ENCODE measurements at places on chromosomes 3 and 15.
A peak's percentile ranks its signal among the peaks of the same experiment; 100 is the strongest.

DNA sequence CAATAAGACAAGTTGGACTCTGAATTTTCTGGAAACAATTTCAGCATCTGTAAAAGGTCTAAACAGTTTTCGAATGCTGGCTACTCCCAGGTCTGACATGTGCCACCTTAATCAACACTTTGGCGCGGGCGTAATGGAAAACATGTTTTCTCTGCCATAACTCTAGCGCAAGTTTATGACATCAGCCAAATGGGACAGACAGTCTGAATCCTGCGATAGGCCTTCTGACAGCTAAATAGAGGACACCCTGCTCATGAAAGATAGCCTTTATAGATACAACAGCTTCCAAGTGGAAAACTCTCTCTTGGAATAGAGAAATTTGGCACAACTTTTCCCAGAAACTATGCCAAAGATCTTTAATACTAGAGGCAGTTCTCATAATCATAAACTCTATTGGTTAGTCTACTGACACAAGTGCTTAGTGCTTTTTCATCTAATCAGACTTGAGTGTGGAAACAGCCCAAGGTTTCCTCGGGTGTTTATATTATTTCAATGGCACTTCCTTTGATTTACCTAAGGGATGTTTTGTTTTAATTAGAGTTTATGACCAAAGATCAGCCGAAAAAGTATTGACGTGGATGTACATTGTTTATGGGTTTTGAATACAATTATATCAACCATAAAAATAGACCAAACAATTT, 120.1 kb upstream of the DPH6 start:
- no peaks in the 10 kb centered on the region for H3K27me3 ChIP-seq
- no peak for DNase-seq
- peak overlapping the region; percentile 55 for H3K27ac ChIP-seq

DNA sequence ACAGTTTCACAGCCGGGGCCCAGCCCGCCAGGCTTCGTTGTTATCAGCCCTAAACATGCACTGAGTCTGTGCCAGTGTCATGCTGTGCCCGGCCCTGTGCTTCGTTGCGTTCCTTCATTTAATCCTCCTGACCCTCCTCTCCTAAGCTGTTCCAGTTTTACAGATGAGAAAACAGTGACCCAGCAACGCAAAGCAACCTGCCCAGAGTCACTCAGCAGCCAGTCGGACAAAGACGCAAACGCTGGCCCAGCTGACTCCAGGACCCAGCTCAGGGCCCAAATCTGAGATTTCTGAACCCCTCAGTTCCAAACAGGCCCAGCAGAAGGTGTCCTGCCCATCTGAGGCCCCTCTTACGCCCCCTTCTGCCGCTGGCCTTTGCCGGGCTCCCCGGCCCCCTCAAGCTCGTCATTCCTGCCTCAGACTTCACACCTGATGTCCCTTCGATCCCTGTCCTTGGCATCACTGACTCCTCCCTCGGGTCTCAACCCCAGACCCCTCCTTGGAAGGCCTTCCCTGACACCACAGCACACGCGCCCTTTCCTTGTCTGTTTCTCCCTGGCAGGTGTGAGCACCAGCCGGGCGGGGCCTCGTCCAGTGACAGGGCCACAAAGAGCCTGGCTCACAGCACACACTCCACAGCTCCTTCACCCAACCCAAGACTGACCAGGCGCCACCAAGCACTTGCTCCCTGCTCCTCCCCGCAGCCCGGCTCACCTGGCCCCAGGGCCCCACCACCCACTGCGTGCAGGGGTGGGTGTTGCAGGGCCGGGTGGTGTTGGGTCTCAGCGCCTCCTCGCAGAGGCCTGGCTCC, 48.1 kb downstream of the ADAMTS7 start:
- H3K36me3 ChIP-seq = no peaks in the 10 kb centered on the region
- H3K4me1 ChIP-seq = peaks cover 17% of the 10 kb centered on the region
- no peaks in the 10 kb centered on the region for H3K27me3 ChIP-seq
- DNase-seq = no peak
- no peak overlapping the region for H3K27ac ChIP-seq

DNA sequence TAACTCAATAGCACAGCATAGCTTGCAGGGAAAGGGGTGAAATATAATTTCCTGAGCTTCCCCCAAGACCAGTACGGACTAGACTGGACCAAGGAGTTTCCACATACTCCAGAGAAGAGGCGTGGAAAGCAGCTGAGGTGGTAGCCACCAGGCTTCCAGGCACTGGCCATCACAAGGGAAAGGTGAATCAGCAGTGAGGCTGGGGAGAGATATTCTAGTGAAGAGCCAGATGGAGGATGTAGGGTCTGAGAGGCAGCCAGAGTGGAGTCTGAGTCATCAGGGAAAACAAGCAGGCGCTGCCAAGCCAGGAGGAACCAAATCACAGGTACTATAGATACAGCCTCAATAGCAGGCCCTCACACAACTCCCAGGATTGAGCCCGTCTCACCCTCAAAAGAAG, 9.6 kb upstream of the RASA2 start:
- no peak overlapping the region for H3K4me3 ChIP-seq
- H3K4me1 ChIP-seq = no peaks in the 10 kb centered on the region
- H3K27ac ChIP-seq = no peak overlapping the region
- no peaks in the 10 kb centered on the region for H3K36me3 ChIP-seq
- no peak for DNase-seq

DNA sequence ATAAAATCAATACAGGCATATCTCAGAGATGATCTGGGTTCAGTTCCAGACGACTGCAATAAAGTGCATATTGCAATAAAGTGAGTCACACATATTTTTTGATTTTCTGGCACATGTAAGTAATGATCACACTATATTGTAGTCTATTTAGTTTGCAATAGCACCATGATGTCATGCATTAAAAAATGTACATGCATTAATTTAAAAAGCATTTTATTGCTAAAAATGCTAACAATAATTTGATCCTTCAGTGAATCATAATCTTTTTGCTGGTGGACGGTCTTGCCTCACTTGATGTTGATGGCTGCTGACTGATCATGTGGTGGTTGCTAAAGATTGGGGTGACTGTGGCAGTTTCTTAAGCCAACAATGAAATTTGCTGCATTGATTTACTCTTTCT, 511.1 kb downstream of the OTOL1 start:
- H3K4me3 ChIP-seq = no peak overlapping the region
- no peaks in the 10 kb centered on the region for H3K36me3 ChIP-seq
- DNase-seq = no peak
- no peaks in the 10 kb centered on the region for H3K27me3 ChIP-seq
- H3K27ac ChIP-seq = no peak overlapping the region

GRCh38 chr15:23983500-23984259, 296.6 kb upstream of the NDN start:
- no peak overlapping the region for H3K27ac ChIP-seq
- no peaks in the 10 kb centered on the region for H3K4me1 ChIP-seq
- DNase-seq = no peak
- no peaks in the 10 kb centered on the region for H3K36me3 ChIP-seq
- no peaks in the 10 kb centered on the region for H3K27me3 ChIP-seq

- peaks cover 66% of the 10 kb centered on the region for H3K4me1 ChIP-seq
- no peak overlapping the region for H3K4me3 ChIP-seq
- peaks cover 9% of the 10 kb centered on the region for H3K36me3 ChIP-seq
- DNase-seq = no peak
- H3K27me3 ChIP-seq = no peaks in the 10 kb centered on the region
- peak overlapping the region; percentile 67 for H3K27ac ChIP-seq
Measured at GRCh38 chr3:66441129-66441528, 59.7 kb downstream of the LRIG1 start.

DNA sequence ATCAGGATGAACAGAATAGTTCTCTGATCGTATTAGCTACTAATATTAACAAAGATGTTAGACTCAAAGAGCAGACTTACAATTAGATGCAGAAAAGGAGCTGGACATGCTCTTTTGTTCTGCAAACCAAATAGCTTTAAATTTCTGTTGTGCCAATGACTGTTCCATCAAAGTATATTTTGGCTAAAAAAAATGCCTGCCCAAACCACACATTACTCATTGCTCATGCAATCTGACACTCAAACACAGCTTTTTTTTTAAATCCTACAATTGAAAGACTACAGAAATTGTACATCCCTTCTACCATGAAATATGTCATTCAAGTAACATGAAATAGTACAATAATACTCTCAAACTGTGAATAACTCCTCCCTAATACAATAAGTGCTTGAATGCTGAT, 48.6 kb downstream of the SHOX2 start:
- no peak overlapping the region for H3K4me3 ChIP-seq
- no peak for DNase-seq
- H3K27ac ChIP-seq = no peak overlapping the region
- no peaks in the 10 kb centered on the region for H3K4me1 ChIP-seq
- no peaks in the 10 kb centered on the region for H3K36me3 ChIP-seq

DNA sequence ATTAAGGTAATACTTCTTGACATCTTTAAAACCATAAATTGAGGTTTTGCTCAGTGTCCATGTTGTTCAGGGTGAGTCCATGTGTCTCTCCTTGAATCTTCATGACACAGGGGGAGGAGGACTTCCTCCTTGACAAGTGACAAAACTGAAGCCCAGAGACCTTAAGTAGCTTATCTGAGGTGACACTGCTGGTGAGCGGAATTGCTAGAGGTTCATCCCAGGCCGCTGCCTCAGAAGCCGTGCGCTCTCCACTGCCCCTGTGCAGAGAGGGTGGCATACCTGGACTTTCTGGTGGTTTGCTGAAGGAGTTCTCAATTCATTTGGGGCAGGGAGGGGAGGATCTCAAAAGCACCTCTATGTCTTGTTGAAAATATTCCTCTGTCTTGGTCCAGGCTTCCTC, 23.2 kb upstream of the CCDC174 start:
- H3K27me3 ChIP-seq = peaks cover 29% of the 10 kb centered on the region
- no peak overlapping the region for H3K27ac ChIP-seq
- no peak overlapping the region for H3K4me3 ChIP-seq
- DNase-seq = no peak
- H3K4me1 ChIP-seq = no peaks in the 10 kb centered on the region

DNA sequence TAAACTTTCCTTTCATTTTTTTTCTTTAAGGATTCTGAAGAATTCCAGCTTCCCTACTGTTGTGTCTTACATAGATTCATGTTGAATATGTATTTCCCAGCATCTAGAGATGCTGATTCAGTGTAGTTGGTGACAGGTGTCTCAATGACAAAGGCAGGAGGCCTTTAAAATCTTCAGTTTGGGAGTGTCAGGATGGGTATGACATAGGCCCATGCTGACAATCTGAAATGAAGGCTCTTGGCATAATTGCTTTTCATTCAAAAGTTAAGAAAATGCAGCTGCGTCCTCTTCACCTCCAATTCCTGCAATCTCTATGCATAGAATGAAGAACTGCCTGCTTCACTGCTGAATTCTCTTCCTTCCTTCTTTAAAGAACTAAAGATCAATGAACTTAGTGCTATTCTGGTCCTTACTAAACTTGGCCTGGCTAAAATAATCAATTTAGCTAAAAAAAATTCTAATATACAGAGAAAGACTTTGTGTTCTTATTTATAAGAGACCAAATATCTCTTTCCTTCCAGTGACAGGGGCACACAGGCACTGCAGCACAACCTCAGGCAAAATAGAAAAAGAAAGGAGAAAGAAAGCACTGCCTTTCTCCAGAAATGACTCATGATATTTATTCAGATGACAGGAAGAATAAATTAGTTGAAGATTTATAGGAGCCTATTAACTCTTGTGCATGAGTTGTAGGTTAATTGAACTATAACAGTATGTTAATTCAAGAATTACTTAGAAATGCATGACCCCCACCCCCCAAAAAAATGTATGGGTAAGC, 152.6 kb upstream of the GBE1 start:
- no peak for DNase-seq
- H3K27me3 ChIP-seq = no peaks in the 10 kb centered on the region
- H3K27ac ChIP-seq = no peak overlapping the region
- H3K36me3 ChIP-seq = no peaks in the 10 kb centered on the region

DNA sequence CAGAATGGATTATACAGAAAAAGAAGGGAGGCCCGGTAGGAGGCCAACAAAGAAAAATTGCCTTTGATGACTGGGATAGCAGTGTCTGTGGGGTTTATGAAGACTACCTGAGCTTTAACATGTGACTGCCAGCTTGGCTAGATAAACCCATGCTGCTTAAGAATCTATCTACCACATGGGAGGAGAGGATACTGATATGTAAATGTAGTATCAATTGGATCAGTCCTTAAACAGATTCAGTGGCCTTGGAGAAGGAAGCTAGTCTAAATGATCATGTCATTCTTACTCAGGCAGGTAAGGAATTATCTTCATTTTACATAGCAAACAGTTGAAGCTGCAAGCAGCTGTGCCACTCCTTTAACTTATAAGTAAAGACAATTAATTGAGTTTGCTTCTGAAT, 50.0 kb upstream of the SYNPR start:
- no peaks in the 10 kb centered on the region for H3K4me1 ChIP-seq
- no peak for DNase-seq
- H3K27ac ChIP-seq = no peak overlapping the region
- H3K4me3 ChIP-seq = no peak overlapping the region

- no peak overlapping the region for H3K27ac ChIP-seq
- H3K36me3 ChIP-seq = no peaks in the 10 kb centered on the region
- DNase-seq = no peak
- peaks cover 90% of the 10 kb centered on the region for H3K4me1 ChIP-seq
Measured at GRCh38 chr3:150414959-150415358, 6.9 kb downstream of the TSC22D2 start.

GRCh38 chr3:18556001-18556408, 130.9 kb upstream of the SATB1 start:
- H3K4me1 ChIP-seq = no peaks in the 10 kb centered on the region
- no peaks in the 10 kb centered on the region for H3K36me3 ChIP-seq
- DNase-seq = no peak
- H3K27me3 ChIP-seq = no peaks in the 10 kb centered on the region
- no peak overlapping the region for H3K4me3 ChIP-seq

DNA sequence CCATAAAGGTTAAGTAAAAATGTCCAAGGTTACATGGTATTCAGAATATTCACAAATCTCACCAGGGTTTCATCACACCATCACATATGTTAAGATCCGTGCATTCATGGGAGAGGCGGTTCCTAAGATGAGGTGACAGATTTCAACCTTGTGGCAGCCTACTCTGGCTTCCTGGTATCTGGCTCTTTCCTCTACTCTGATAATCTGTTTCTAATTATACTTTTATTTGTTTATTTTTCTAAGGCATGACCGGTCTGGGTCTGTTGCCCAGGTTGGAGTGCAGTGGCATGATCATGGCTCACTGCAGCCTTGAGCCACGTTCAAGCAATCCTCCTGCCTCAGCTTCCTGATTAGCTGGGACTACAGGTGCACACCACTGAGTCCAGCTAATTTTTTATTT, 34.4 kb downstream of the RAF1 start:
- peaks cover 65% of the 10 kb centered on the region for H3K4me1 ChIP-seq
- no peak overlapping the region for H3K27ac ChIP-seq
- no peak for DNase-seq
- H3K27me3 ChIP-seq = no peaks in the 10 kb centered on the region

- no peaks in the 10 kb centered on the region for H3K36me3 ChIP-seq
- H3K4me1 ChIP-seq = no peaks in the 10 kb centered on the region
- no peaks in the 10 kb centered on the region for H3K27me3 ChIP-seq
Measured at GRCh38 chr15:59528961-59529402, 82.6 kb upstream of the GCNT3 start.

DNA sequence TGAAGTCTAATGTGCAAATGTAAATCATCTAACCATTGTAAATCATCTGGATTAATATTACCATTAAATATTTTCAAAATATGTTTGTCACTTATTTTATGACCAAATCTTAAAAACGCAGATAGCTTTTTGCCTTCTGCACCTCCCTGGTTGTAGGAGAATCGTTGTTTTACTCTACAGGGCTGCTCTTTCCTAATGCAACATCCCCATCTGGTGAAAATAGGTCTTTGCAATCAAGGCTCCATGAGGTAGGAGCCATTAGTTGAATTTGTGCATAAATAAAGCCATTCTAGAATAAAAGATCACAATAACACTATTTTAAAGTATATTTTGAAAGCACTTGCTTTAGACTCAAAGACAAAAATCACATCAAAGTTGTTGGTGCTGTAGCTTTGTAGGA, 535.6 kb upstream of the AGTR1 start:
- H3K4me3 ChIP-seq = no peak overlapping the region
- H3K36me3 ChIP-seq = no peaks in the 10 kb centered on the region
- H3K27me3 ChIP-seq = no peaks in the 10 kb centered on the region
- DNase-seq = no peak
- no peaks in the 10 kb centered on the region for H3K4me1 ChIP-seq

All from esophagus muscularis mucosa (tissue), 4 donors.